ENCODE measurements at places on chromosomes 7 and 10.

GRCh38 chr7:114487174-114487573, 72.6 kb downstream of the FOXP2 start:
- DNase-seq = no peak

DNA sequence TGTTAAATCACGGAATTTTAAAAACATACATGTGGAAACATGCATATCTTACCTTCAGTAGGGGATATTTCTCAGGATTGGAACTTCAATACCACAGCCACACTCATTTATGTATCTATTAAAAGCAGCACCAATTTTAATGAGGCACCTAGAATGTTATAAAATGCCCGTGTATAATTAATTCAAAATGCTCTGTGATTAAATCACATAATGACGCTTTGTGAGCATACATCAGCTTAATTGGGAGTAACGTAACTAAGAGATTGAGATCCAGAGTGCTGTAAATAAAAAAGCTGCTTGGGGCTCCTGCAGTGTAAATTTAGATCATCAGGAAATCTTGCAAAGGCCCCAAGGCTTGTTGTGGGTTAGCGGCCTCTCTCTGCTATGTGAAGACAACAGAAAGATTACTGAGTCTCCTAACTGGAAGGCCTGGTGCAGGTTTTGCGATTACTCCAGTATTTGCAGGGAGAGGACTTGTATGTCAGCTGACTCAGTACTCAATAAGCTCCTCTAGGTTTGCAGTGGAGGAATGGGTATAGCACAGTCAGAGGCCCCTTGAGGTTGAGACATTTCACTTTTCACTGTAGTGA, 195.5 kb upstream of the PHYHIPL start:
- DNase-seq = no peak

DNA sequence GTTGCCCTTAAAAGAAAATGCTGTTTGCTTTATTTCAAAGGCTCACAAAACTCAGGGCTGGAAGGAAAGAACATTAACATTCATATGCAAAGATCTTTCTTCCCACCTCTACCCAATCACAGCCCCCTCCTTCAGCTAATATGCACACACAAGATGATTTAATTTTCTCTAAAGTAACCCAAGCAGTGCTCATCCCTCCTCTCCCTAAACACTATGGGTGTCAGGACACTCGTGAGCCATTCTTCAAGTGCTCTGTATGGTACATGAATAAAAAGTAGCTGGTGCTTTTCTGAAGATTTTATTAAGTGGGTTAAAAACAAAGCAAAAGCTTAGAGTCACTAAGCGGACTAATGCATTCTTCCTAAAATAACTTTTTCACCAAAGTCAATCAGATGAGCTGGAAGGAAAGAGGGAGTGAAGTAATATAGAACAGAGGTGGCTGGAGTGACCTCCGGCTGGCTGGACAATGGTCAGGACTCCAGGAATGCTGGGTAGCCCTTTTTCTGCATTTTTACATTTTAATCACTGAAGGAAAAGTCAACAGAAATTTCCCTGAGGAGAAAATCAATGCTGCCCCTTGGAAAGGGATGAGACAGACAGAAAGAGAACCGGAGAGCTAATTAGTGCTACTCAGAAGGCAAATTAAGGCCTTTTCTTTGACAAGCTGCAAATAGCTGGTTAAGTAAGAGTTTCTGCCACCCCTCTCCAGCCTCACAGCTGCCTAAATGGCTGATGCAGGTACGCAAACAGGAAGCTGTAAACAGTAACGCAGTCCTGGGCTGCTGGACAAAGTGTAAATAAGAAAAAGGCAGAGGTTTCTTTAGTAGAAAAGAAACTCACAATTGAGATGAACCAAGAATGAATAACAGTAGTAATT, 6.6 kb downstream of the DGKI start:
- no peak for DNase-seq

- DNase-seq = no peak
Observed at GRCh38 chr7:150719960-150720891, 3.8 kb downstream of the GIMAP1 start.

GRCh38 chr10:17961551-17962422, 10.1 kb downstream of the SLC39A12 start:
- DNase-seq = no peak
